ELR (cell line): ENCODE measurements at places on chromosomes 12 and 14.

DNA sequence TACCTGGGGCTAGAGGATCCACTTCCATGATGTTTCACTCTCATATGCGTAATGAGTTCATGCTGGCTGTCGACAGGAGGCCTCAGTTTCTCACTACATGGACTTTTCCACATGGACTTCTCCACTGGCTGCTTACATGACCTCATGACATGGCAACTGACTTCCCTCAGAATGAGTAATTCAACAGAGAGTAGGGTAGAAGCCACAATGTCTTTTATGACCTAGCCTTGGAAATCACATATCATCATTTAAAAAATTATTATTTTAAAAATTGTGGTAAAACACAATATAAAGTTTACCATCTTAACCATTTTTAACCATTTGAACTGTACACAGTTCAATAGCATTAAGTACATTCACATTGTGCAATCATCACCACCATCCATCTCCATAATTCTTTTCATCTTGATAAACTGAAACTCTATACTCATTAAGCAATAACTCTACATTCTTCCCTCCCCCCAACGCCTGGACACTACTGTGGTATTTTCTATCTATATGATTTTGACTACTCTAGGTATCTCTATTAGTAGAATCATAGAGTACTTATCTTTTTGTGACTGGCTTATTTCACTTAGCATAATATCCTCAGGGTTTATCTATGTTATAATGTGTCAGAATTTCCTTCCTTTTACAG, 144.5 kb downstream of the TGFB3 start:
- peak; percentile 32 for DNase-seq

DNA sequence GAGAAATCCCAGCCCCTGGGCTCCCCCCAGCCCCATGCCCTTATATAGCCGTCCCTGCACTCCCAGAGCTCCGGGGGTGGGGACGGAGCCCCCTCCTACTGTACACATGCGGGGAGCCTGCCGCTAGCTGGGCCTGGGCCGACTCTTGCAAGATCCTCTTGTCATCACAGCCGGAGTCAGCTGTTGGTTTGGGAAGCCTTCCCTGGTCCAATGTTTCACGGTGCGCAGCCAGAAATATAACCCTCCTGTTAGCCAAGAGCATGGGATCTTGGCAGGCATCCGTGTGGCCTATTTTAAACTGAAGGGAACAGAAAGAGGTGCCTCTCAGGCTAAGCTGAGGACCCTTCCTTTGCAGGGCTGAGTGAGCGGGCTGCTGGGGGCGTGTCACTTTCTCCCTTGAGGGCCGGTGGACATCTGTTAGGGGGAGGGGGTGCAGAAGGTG, 175.3 kb downstream of the TSPAN9 start:
- DNase-seq = no peak

- DNase-seq = peak; percentile 1
Measured at GRCh38 chr12:30533558-30534265, 162.0 kb downstream of the IPO8 start.

- no peak for DNase-seq
Measured at GRCh38 chr12:106125351-106126095, 13.2 kb downstream of the NUAK1 start.

GRCh38 chr12:58564721-58565120, 355.6 kb downstream of the LRIG3 start:
- no peak for DNase-seq

DNA sequence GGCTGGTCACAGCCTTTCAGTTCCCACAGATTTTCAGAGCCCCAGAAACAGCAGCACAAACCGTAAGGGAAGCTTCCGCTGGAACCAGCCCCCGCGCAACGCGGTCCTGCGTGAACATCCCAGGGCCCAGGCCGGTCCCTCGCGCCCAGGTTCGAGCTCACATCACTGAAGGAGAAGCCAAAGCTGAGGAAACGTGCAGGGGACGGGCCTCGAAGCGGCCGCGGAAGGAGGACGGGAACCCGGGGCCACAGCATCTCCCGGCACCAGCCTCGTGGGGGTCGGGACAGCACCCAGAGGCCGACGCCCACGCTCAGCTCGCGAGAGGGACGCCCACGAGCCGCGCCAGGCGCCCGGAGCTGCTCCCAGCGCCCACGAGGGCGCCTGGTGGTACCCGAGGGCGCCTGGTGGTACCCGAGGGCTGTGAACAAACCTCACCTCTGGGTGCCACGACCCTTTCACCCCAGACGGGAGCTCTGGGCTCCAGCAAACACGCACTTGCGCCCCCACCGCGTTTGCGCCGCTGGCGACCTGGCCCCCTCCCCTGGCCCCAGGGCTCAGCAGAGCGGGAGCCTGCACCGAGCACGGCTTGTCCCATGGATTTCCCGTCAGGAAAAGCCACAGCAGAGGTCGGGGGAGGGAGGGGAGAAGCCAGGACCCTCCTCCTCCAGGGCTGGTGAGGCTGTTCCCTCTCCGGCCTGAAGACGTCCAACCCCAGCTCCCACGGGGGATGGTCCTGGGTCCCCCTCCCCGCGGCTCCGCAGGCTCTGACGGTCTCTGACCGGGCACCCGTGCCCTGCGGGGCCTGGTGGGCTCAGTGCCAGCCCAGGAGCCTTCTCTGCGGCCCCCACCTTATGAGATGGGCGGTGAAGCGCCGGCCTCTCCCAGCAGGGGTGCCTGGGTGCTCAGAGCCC, 6.9 kb downstream of the LRCOL1 start:
- DNase-seq = no peak

DNA sequence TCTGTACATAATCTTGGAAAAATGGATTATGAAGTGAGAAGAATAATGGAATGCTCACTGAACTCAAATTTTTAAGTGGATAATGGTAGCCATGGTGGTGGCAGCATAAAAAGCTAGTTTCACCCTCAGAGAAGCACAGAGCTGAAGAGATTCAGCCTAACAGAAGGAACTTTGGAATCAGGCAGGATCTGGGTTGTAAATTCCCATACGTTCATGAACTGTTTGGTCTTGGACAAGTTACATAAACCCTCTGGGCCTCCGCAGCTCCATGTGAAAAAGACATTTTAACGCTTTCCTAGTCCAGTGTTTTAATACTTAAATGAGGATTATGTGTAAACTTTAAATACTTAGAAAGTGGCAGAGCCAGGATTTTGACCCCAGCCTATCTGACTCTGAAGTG, 26.6 kb downstream of the JKAMP start:
- DNase-seq = no peak

GRCh38 chr12:130079279-130079678, 83.0 kb upstream of the FZD10 start:
- DNase-seq = no peak

DNA sequence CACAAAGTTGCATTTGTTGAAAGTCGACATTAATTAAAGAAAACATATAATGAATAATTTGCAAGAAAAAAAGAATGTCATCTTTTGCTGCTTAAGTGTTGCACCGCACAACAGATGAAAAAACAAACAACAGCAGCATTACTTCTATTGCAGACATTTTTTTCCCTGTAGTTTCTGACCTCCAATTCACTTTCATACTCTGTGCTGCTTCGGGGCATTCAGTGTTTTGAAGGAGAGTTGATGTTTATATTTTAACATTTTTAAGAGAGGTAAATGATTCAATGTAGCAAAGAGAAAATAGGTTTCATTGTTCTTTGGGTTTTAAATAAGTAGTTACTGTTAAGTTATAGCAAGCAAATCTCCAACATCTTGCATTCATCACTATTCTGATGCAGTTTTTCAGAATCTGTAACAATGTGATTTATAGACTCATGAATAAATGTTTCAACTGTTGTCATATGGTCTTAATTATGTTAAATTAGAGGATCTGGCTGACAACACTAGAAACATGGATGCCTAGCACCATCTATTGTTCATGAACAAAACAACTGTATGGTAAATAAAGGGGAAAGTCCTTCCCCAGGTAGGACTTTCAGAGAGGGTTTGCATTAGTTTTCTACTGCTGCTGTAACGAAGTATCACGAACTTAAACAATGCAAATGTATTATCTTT, 168.1 kb downstream of the BCAT1 start:
- DNase-seq = peak; percentile 48

DNA sequence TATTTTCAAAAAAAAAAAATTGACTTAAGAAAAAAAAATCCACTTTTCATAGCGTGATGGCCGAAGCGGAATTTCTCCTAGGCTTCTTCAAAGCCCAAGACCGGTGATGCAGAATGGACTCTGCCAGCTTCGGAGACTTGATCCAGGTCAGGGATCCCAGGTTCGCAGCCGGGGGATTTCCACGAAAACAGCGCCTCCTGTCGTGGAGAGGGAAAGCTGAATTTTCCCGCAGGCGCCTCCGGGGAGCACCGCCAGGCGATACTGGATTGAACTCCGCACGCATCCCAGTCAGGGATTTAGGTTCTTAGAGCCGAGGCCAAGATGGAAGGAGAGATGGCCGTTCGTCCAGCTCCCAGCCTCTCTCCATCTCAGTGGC, 2.1 kb downstream of the TTC6 start:
- DNase-seq = peak; percentile 51

GRCh38 chr12:108371801-108372344, 32.8 kb upstream of the CMKLR1 start:
- peak; percentile 22 for DNase-seq

GRCh38 chr14:92005019-92005418, 34.8 kb downstream of the TRIP11 start:
- DNase-seq = no peak

DNA sequence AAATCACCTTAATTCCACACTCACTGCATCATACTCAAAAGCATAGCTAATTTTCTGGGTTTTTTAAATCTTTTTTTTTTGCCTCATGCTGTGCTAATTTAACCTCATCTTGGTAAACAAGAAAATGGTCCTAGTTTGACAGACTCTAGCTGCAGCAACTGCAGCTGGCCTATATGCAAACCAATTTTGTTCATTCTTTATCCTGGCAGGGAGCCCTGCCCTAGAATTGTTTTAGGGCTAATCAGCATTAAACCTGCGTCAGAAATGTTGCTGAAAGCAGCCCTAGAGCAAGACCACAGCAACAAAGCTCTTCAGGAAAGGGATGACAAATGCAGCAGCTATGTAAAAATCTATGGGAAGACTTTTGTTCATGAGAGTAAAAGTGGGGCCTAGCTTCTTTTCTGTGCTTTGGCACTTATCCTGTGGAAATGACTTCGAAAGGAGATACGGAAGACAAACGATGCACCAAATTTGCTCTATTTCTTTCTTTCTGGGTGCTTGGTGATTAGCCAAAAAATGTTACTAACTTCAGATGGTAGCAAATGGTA, 72.2 kb downstream of the DENND5B start:
- DNase-seq = peak; percentile 99

DNA sequence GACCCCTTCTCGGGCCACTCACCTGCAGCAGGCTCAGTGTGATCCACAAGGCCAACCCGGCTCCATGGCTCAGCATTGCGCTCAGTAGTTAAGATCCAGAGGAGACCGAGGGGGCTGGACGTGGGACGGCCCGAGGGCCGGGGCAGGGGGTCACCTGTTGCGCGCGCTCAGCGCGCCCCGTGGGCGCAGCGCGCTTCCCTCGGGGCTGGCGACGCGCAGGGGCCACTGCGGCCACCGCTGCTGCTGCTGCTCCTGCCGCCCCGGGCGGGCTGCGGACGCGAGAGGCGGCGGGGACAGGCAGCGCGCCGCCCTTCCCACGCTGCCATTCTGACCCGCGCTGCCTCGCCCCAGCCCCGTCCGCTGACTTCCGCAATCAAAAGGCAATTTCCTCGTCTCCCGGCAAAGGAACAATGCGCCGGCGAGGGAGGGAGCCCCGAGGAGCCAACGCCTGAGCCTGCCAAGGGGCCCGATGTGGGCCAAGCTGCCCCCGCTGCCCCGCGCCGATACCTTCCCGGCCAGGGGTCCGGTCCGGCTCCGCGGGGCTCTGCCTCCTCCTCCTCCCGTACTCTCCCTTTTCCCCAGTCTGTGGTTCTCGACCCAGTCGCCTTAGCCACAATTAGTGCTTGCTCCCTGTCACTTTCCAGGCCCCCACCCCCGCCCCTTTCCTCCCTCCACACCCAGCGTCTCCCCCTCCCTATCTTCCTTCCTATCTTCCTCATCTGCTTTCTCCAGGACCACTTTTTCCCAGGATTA, 27.3 kb downstream of the PTPRB start:
- DNase-seq = peak; percentile 68

GRCh38 chr12:116693286-116694227, 44.3 kb downstream of the SPRING1 start:
- peak; percentile 8 for DNase-seq

DNA sequence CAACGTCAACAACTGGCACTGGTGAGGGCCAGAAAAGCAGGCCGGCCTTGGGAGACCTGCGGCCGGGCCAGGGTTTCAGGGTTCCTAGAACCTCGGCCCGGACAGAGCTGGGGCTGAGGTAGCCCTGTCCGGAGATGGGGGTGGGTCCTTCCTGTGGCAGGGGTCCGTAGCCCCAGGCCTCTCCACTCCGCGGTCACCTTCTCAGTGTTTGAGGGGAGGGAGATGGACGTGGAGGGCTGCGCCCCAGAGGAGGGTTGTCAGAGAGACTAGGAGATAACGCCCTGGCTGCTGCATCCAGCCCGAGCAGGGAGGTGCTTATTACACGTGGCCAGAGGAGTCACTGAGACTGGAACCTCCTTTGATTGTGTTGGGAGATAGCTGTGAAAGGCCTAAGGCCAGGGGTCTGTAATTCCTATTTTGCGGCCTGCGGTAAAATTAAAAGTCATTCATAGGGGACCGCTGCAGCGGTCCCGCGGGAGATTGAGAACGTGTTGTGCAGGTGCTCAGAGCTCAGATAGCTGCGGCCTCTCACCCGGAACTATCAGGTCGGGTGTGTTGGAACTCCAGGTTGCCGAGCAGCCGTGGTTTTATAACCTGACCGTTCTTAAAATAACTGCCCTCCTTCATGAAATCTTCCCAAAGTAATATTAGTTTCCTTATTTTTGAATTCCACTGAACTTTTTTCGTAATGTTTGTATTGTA, 507 bp downstream of the AHSA1 start:
- DNase-seq = peak; percentile 68

DNA sequence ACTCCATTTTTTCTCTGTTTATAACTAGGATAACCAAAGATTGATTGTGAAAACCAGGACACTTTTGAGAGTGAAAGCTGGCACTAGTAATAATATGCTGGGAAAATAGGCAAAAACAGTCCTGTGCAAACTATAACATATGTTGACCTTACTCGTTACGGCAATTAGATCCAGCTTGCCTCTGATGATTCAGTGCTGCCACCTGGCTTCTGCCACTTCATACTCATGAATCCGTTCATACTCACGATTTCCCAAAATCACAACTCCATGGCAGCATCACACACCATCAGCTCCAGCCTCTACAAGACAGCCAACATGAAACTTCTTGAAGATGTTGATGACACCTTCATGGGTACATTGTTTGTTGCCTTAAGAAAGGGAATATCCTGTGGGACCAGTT, 49.1 kb upstream of the CAND1 start:
- DNase-seq = peak; percentile 3

- no peak for DNase-seq
Measured at GRCh38 chr12:20000229-20000849, 368.0 kb upstream of the PDE3A start.

DNA sequence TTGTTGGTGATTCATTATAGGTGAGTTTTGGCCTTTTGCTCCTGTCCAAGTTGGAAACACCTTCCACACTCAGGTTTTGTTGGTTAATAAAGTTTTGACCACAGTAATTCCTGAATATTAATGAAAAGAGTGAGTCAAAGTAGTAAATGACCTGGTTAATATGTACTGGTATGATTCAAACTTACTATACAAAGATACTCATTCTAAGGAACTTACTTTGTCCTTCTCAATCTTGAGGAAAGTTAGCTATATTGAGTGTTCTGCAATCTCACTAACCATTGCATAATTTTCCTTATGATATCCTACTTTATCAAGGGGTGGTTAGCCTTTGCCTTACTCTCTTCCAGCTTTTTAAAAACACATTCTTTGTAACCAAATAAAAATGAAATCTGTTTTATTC, 20.9 kb upstream of the HECTD1 start:
- DNase-seq = no peak

- no peak for DNase-seq
Measured at GRCh38 chr12:13026286-13026685, 17.9 kb upstream of the FAM234B start.
